ENCODE measurements at places on chromosomes 2 and 18. TPM values are rescaled to one million over a fixed set of nuclear protein-coding genes. Genes with fewer than 3 reads are reported as not detected.

FIGLA gene
- total RNA-seq, result not detected

LYG1 gene
- not detected for total RNA-seq

VAMP8 gene
- total RNA-seq, result 2.5 TPM

REG3A gene
- not detected for total RNA-seq

LCLAT1 gene
- 13.0 TPM for total RNA-seq

PKDCC gene
- total RNA-seq, result 1.3 TPM
